Stimulated activated CD4-positive, alpha-beta T cell treated with anti-CD3 and anti-CD28 coated beads, TNF-alpha, amount 100 ng/mL, for 48 hours (primary cell): ENCODE measurements at places on chromosomes 5 and 9.
A peak's percentile ranks its signal among the peaks of the same experiment; 100 is the strongest.

DNA sequence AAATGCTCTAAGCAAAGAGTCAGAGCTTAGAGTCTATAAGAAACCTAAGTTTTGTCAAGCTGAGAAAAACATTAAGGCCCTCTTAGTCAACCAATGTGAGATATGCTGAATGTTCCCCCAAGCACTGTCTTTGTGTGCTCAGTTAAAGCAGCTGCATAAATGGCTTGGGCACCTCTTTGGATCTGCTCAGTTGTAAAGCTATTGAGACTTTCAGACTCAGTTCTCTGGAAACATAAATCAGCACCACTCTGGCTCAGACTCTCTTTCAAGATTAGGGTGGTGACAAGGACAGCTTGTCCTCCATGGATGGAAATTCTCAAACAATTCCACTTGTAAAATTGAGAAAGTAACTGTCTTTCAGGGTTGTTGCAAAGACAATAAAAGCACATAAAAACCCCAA lies 807.9 kb downstream of the PRELID2 start:
- DNase-seq: no peak

- DNase-seq: no peak
Observed at GRCh38 chr9:88198341-88198807, 60.1 kb upstream of the SPATA31C2 start.

- no peak for DNase-seq
Observed at GRCh38 chr9:98081477-98082219, 25.1 kb downstream of the NANS start.

GRCh38 chr5:158473016-158473635 lies 614.2 kb upstream of the CLINT1 start:
- no peak for DNase-seq

GRCh38 chr5:57348376-57349140 lies 134.1 kb downstream of the ACTBL2 start:
- DNase-seq: no peak

DNA sequence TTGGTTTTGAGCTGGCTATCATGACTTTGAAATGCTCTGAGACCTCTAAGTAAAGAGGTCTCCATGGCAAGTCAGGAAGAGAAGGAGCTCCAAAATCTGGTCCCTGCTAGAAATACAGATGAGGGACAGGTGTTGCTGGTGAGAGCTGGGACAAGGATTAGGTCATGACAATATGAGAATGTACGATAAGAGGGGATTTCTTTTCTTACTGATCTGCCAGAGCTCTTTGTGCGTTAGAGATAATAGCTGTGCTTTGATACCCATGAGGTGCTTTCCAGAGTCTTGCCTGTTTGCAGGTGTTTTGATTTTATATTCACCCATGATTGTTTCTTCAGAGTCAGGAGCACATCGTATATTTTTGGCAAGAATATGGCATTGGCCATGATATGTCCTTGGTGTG lies 56.5 kb downstream of the ANKRD33B start:
- DNase-seq: no peak

- no peak for DNase-seq
Observed at GRCh38 chr9:125106285-125106893, 36.9 kb downstream of the SCAI start.

DNA sequence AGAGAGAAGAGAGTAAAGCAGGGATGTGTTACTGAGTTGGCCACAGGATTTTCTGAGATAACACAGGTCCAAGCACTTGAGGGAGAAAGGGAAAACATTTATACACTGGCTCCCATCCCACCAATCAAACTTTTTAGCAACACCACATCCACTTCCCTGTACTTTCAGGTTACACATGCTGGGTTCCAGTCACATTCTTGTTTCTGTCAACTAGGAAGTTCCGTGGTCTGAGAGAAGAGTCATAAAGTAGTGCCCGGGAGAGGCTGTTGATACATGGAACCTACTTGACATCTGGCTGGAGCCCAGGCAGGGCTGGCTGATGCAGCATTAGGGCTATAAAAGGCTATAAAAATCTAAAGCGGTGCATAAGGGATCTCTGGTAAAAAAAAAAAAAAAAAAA lies 473.9 kb upstream of the COX7C start:
- no peak for DNase-seq

DNA sequence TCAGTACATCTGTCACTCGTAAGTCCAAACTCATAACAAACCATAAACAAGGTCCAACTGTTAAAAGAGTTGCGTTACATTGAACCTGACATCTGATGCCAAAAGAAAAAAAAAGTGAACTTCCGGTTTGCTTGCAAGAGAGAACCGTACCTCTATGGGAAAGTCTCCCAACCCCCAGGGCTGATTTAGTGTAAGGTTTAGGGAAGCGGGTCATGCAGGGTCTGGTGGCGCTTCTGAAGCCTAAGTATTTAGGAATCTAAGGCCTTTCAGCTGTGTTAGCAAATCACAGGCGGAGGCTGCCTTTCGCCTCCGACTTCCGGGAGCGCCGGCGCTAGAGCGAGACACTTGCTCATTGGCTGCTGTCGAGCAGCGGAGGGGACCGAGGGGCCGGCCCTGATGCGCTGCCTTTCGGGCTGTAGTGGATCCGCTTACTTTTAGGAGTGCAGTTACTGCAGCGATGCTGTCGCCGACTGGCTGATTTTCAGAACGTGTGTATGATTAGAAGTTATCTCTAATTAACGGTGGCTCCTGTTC lies 12.0 kb upstream of the GNPDA1 start:
- peak; percentile 78 for DNase-seq

- DNase-seq: no peak
Observed at GRCh38 chr9:126856326-126856877, 4.0 kb upstream of the ZBTB34 start.

DNA sequence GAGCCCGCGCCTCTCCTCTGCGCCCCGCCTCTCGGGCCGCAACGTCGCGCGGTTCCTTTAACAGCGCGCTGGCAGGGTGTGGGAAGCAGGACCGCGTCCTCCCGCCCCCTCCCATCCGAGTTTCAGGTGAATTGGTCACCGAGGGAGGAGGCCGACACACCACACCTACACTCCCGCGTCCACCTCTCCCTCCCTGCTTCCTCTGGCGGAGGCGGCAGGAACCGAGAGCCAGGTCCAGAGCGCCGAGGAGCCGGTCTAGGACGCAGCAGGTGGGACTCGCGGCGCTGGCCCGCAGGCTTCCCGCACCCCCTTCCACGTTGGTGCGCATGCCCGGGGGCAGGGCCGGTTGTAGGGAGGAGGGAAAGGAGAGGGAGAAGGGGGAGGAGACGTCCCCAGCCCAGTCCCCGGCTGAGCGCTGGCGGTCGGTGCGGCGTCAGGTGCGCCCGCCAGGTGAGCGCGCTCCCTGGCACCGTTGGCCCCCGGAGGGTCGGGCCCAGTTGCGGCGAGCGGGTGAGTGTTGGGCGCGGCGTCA lies at the start of gene OCLN:
Gene OCLN (plus strand): TSS at position 400 of the 532 bp plus-strand sequence. CDS start 11,455 bp downstream, outside the sequence.
- no peak for DNase-seq

DNA sequence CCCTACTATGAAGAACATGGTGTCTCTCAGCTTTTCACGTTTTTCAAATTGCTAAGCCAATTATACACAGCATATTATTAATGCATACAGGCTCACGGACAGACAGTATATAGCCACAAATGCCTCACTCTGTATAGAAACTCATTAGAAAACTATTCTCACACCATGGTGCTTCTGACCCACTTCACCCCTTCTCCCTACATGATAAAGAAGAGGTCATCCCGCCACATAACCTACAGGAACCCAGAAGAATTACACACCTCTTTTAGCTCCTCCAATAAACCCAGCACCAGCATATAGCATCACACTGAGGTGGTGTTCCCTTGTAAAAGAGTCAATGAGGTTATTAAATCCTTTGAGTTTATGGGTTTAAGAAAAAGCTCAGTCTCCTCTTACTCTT lies 5.6 kb downstream of the TLE1 start:
- DNase-seq: no peak
